ENCODE measurements at places on chromosomes 2 and 18.

DNA sequence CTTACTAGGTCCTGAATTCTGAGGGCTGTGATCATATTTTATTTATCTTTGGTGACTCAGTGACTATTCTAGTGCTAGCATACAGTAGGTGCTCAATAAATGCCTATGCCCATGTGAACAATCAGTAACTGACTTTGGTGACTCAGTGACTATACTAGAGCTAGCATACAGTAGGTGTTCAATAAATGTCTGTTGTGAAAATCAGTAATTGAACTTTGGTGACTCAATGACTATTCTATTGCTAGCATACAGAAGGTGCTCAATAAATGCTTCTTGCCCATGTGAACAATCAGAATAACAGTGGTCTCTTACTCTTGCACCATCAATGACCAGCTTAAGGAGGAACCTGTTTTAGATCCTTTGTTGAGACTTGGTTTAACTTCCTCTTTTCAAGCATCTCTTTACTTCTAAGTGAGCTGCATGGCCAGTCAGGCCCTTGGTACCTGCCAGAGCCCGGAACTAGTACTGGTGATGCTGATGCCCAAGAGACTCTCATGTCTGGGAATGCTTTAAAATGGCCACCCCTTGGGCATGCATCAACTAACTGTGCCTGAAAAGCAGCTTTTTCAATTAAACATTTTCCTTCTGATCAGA is 214.9 kb upstream of the SPRED2 start:
- DNase-seq: no peak
- H3K27me3 ChIP-seq: no peaks in the 10 kb centered on the region
- H3K36me3 ChIP-seq: no peaks in the 10 kb centered on the region
- no peaks in the 10 kb centered on the region for H3K4me1 ChIP-seq
- H3K27ac ChIP-seq: no peak overlapping the region

DNA sequence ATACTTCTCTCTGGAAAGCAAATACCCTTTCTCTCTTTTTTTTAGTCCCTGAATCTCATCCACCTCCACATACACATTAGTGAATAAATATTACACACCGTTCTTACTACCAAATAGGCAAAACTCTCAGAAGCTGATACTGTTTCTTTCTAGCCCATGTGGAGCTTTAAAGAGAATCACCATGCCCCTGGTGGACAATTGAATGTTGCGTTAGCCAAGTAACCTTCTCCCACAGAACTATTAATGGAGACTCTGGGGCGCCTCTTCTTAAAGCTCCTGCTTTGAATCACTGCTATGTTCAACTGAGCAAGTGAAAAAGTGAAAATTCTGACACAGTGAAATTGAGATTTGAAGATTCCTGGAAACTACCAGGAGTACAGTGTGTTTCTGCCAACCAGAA is 522.8 kb upstream of the CDH7 start:
- no peak for DNase-seq
- no peak overlapping the region for H3K4me3 ChIP-seq
- H3K4me1 ChIP-seq: no peaks in the 10 kb centered on the region
- H3K36me3 ChIP-seq: no peaks in the 10 kb centered on the region

DNA sequence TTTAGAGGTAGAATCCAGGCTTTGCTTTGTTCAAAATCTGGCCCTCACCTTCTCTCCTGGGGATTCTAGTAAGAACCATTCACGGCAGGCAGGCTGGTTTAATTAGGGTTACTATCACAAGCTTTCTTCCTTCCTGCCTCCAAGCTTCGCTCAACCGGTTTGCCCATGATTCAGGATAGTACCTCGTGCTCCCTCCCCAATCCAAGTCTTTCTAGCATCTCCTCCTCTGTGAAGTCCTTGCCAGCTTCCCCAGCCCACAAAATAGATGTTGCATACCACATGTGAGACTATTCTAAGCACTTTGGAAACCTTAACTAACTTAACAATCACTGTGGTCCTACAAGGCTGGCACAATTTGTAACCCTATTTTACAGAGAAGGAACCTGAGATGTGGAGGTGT is 135.1 kb downstream of the SOCS6 start:
- H3K4me1 ChIP-seq: peaks cover 4% of the 10 kb centered on the region
- H3K27ac ChIP-seq: no peak overlapping the region
- no peak overlapping the region for H3K4me3 ChIP-seq
- H3K36me3 ChIP-seq: no peaks in the 10 kb centered on the region
- H3K27me3 ChIP-seq: no peaks in the 10 kb centered on the region

DNA sequence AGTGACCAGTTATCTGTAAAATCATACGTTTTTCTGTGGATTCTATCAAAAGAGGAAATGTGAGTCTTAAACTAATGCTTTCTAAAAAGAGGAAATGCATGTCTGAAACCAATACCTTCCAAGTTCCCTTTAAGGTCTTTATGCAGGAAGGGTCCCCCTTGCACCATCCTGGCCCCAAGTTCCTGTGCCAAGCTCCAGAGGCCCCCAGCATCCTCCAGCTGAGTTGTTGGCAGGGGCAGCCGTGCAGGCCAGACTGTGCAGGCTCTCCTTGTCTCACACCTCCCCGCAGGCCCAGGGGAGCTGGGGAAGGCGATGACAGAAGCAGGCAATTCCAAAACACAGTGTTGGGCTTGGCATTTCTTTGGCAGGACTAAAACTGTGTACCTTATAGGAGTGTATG is 39.2 kb downstream of the DPYSL5 start:
- no peak for DNase-seq
- no peaks in the 10 kb centered on the region for H3K4me1 ChIP-seq
- H3K27ac ChIP-seq: no peak overlapping the region
- no peak overlapping the region for H3K4me3 ChIP-seq
- no peaks in the 10 kb centered on the region for H3K36me3 ChIP-seq

- no peak overlapping the region for H3K27ac ChIP-seq
- no peak overlapping the region for H3K4me3 ChIP-seq
- no peak for DNase-seq
- H3K36me3 ChIP-seq: no peaks in the 10 kb centered on the region
Measured at GRCh38 chr18:31204166-31204565, 41.5 kb upstream of the DSC1 start.

GRCh38 chr2:120341977-120342376 is 4.0 kb upstream of the INHBB start:
- no peak for DNase-seq
- H3K27ac ChIP-seq: no peak overlapping the region
- no peak overlapping the region for H3K4me3 ChIP-seq
- no peaks in the 10 kb centered on the region for H3K36me3 ChIP-seq
- H3K27me3 ChIP-seq: peaks cover 67% of the 10 kb centered on the region

DNA sequence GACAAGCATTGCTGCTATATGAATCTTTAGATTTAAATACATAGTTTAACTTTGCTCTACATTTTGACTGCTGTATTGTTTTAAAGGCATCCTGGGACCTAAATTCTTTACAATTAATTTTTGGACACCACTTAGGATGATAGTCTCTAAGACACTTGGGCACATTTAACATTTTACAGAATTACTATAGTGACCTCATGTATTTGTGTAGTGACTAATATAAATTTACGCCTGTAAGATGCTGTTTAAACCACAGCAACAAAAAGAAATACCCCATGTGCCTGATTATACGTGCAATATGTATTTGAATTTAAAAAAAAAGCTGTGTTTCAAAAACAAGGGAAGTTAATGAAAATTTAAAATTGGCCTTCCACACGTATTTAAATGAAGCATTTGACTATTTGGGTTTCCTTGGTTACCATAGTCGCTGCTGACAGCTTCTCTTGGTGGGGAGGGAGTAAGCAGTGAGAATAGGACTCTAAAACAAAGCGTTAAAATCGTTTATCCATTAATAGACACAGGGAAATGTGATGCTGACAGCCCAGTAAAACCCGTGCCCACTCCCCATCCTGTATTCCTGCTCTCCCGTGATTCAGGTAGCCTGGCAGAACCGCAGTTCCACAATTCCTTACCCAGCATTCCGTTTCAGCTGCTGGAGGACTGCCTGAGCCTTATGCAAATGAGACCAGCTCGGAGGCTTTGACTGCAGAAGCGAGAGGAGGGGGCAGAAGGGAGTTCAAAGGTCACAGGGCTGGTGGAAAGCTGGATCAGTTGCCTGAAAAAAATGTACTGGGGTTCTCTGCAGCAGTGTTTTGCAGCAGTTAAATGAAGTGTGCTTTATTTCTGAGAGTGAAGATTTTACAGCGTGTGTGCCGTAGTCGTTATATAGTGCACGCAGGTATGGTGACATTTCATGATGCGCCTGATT is 104.3 kb downstream of the CSRNP3 start:
- no peaks in the 10 kb centered on the region for H3K36me3 ChIP-seq
- H3K27me3 ChIP-seq: no peaks in the 10 kb centered on the region
- no peak overlapping the region for H3K27ac ChIP-seq
- peak overlapping the region; percentile 55 for H3K4me3 ChIP-seq
- no peaks in the 10 kb centered on the region for H3K4me1 ChIP-seq

GRCh38 chr2:109675666-109676345 is 61.6 kb downstream of the SOWAHC start:
- no peak overlapping the region for H3K27ac ChIP-seq
- H3K36me3 ChIP-seq: no peaks in the 10 kb centered on the region
- peaks cover 38% of the 10 kb centered on the region for H3K27me3 ChIP-seq

DNA sequence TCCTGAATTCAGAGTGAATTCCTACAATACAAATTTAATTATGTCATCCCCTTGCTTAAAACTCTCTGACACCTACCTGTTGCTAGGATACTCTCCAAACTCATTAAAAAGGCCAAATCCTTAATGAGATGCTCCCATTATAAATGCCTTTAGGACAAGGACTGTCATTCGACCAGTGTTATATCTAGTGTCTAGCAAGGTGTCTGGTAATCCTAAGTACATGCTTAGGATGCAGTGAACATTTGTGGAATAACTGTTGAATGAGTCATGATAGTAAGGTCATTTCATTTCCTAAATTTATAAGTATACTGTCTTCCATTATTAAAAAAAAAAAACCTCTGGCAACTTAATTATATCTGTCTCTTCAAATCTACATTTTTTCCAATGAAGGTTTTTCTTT is 588.9 kb upstream of the NRXN1 start:
- DNase-seq: no peak
- H3K27me3 ChIP-seq: no peaks in the 10 kb centered on the region
- H3K4me3 ChIP-seq: no peak overlapping the region
- no peak overlapping the region for H3K27ac ChIP-seq

- H3K36me3 ChIP-seq: no peaks in the 10 kb centered on the region
- H3K27me3 ChIP-seq: no peaks in the 10 kb centered on the region
- no peaks in the 10 kb centered on the region for H3K4me1 ChIP-seq
- H3K27ac ChIP-seq: no peak overlapping the region
Measured at GRCh38 chr18:13524811-13525210, 201.5 kb downstream of the FAM210A start.

DNA sequence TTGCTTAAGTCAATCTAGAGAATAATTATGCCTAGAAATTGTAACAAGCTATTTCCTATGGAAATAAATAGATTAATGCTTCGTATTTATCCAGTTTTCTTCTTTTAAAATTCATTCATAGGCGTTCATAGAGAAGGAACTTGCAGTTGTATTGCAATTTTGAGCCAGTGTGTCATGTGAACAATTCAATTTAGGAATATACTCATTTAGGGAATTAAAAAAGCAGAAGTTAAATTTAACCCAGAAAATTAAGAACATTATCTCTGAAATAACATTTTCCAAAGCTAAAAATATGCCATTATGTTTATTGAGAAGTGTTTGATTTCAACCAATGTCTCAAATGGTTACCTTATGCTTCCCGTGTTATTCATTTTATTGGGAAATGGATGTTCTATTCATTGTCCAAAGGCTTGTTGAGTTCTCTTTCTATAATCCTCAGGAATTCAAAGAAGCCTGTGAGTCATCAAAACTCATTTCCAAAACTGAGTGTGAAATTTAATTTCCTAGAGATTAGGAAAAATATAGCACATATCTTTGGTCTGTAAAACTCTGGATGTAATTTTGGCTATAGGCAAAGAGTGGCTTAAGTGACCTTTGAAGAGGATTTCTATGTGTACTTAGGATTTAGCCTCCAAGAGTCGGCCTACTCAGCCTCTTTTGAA is 99.7 kb downstream of the SLC8A1 start:
- H3K36me3 ChIP-seq: no peaks in the 10 kb centered on the region
- H3K4me1 ChIP-seq: peaks cover 8% of the 10 kb centered on the region
- peak overlapping the region; percentile 55 for H3K27ac ChIP-seq
- H3K27me3 ChIP-seq: no peaks in the 10 kb centered on the region
- H3K4me3 ChIP-seq: no peak overlapping the region

DNA sequence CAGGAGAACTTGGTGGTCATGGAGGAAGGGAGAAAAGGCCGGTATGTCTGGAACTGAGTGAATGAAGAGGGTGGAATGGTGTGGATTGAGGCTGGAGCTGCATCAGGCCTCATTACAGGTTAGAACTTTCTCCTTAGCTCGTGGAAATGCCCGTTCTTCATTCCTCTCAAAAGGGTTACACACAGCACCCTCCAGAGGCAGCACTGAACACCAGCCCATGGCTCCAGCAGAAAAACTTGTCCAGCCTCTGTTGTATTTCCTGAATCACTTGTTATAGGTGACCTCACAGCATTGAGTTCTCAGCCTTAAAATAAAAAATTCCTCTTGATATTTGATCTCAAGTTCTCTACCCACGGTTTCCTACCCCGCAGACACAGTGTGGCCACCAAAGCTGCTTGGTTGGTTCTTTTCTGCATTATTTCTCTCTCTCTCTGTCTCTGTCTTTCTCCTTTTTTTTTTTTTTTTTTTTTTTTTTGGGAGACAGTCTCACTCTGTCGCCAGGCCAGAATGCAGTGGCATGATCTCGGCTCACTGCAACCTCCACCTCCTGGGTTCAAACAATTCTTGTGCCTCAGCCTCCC is 89.6 kb downstream of the ITGB1BP1 start:
- H3K4me1 ChIP-seq: peaks cover 12% of the 10 kb centered on the region
- H3K27me3 ChIP-seq: no peaks in the 10 kb centered on the region
- no peak overlapping the region for H3K4me3 ChIP-seq
- H3K36me3 ChIP-seq: peaks cover 66% of the 10 kb centered on the region
- DNase-seq: peak; percentile 89

DNA sequence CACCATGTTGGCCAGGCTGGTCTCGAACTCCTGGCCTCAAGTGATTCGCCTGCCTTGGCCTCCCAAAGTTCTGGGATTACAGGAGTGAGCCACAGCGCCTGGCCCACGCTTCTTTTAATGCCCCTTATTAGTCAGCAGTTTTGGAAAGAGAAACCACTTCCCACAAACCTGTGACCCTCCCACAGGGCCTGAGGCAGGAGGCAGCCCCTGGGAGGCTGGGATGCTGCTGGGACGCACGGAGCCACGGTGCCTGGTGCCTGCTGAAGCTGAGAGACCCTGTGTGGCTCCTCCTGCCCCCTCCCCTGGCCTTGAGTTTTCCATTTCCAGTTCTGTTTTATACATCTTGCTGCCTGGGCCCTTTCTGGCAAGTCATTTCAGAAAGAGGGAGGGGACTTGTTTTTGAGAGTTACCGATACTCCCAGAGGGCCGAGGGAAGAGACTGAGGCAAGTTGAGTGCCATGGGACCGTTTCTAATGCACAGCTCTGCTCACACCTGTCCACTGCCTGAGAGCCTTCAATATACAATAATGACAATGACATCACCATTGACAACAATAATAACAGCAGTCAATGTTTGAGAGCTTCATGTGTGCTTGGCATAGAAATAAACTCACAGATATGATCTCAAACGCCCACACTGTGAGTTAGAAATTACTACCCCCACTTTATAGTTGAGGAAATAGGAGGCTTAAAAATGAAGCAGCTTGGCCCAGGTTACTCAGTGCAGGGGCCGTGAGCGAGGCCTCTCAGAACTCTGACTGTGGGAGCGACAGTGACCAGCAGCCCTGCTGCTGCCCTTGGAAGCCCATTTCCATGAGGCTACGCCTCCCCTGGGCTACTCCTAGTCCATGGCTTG is 78.1 kb upstream of the YWHAQ start:
- H3K27ac ChIP-seq: no peak overlapping the region
- no peaks in the 10 kb centered on the region for H3K27me3 ChIP-seq
- DNase-seq: no peak
- H3K36me3 ChIP-seq: no peaks in the 10 kb centered on the region
- H3K4me1 ChIP-seq: peaks cover 3% of the 10 kb centered on the region

- H3K4me1 ChIP-seq: no peaks in the 10 kb centered on the region
- DNase-seq: no peak
- no peaks in the 10 kb centered on the region for H3K36me3 ChIP-seq
- H3K27me3 ChIP-seq: no peaks in the 10 kb centered on the region
- H3K27ac ChIP-seq: no peak overlapping the region
Measured at GRCh38 chr2:181861379-181861778, 30.2 kb upstream of the ITPRID2 start.
